ENCODE measurements at places on chromosomes 2 and 18. TPM values are rescaled to one million over a fixed set of nuclear protein-coding genes. Genes with fewer than 3 reads are reported as not detected.

- DNase-seq, result no peak
These were observed 164.3 kb downstream of the ZNF521 start for GRCh38 chr18:25187521-25188192.

DNA sequence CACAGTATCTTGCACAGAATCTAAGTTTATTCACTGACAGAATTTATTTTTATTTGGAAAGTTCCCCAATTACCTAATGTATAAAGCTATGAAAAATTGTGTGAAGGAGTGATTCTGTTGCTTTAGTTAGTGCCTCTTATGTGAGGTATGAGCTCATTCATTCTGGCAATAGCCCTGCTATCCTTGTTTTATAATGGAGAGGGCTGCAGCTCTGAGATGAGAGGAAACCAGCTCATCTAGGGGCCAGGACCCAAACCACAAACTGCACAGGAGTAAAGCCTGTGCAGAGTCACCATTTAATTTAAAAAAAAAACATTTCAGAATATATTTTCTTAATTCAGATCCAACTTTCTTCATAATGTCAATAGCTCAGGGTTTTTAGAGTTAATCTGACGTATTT, 383.0 kb downstream of the TMEM182 start:
- no peak for DNase-seq

DNA sequence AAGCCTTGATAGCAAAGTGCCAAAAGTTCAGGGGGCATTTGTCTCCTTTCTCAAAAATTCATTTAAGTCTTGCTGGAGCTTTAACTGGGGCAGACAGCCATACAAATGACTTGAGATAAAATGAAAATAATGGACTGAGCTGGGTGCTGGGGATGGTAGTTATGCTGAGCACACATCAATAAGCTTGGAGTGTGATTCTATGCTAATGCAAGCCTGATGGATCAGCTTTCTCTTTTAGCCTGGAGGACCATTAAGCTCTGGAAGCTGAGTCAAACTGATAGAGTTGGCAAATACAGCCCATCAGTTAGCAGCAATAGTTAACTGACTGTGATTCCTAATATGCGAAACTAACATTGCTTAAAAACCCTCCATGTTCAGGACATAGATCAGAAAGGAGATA, 98.0 kb downstream of the CAMKMT start:
- DNase-seq, result no peak

DNA sequence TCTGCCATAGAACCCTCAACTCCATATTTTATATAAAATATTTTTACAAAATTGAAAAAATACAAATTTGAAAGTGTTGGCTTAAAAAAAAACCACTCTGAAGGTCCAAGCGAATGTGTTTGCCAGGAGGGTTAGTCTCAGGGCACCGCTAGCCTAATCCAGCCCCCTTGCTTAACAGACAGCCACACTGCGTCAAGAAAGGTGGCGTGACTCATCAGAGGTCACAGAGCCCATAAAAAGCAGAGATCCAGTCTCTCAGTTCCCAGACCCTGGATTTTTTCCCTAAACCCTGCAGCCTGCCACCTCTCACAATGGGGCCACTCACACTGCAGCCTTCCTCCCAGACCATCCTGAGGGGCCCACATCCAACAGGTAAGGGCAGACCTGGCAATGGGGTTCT, 3.9 kb upstream of the TNS1 start:
- DNase-seq, result no peak

DNA sequence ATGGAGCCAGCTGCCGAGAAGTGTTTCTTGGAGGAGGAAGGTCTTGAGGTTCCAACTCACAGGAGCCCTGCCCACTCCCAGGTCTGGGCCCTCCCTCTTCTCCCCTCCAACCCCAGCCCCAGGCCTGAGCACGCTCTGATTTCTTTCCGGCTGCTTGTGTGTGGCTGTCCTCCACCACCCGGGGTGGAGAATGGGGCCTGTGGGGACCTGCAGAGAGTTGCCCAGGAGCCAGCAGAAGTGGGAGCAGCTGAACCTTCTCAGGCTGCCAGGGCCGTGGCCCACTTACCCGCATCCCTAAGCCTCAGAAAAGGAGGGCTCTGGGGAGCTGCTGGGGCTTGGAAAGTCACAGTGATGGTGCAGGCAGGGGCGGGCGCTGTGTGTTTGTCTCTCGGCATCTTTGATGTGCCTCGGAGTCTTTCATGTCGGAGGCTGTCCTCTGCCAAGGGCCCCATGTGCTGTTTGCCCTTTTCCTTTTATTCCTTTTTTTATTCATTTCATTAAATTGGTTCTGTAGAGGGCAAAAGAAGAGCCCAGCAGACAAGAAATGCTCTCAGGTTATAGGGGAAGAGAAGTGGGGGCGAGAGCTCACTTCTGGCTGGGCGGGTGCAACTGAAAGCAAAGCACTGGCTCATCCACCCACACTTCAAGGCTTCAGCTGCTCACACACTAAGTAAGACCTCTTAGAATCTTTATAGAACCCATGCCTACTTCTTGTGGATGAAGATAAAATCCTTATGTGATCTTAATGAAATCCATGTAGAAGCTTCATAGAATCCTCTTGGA, 52.5 kb downstream of the SDC1 start:
- no peak for DNase-seq

GRCh38 chr2:118611691-118612090, 235.8 kb downstream of the EN1 start:
- no peak for DNase-seq

Gene SPATA3
- polyA plus RNA-seq, result not detected

DNA sequence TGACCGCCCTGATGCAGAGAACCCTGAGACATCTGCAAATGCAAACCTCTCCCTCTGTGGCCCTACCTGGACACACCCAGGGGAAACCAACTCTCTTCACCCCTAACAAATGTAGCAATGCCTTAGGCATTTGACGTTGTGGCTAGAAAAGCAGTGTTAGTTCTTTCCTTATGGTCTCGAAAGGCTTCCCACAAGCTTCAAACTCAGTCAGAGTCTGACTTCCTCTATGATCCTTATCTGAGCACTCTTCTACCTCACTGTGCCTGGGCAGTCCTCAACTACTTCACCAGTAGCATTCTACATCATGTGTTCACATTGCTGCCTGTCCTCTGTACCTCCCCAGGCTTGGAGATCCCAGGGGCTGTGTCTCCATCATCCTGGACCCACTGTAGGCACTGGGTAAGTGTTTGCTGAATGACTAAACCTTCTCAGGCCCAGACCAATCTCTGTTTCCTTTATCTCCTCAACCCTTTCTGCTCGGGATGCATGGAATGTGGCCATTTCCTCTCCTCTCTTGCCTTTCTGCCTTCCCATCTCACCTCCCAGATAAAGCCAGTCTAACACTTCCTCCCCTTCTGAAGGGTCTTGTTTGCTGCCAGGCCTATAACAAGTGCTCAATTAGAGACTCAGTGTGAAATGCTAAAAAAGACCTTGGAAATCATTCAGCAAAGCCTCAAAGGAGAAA, 91.7 kb upstream of the ACAA2 start:
- no peak for DNase-seq

- DNase-seq, result no peak
These were observed 31.4 kb upstream of the IGFBP2 start for GRCh38 chr2:216601632-216602409.

Gene CNTNAP5
- 0.57 TPM for polyA plus RNA-seq

GRCh38 chr18:70132999-70133398, 72.5 kb downstream of the RTTN start:
- DNase-seq, result no peak

GRCh38 chr2:156657809-156658208, 221.6 kb downstream of the GPD2 start:
- no peak for DNase-seq

DNA sequence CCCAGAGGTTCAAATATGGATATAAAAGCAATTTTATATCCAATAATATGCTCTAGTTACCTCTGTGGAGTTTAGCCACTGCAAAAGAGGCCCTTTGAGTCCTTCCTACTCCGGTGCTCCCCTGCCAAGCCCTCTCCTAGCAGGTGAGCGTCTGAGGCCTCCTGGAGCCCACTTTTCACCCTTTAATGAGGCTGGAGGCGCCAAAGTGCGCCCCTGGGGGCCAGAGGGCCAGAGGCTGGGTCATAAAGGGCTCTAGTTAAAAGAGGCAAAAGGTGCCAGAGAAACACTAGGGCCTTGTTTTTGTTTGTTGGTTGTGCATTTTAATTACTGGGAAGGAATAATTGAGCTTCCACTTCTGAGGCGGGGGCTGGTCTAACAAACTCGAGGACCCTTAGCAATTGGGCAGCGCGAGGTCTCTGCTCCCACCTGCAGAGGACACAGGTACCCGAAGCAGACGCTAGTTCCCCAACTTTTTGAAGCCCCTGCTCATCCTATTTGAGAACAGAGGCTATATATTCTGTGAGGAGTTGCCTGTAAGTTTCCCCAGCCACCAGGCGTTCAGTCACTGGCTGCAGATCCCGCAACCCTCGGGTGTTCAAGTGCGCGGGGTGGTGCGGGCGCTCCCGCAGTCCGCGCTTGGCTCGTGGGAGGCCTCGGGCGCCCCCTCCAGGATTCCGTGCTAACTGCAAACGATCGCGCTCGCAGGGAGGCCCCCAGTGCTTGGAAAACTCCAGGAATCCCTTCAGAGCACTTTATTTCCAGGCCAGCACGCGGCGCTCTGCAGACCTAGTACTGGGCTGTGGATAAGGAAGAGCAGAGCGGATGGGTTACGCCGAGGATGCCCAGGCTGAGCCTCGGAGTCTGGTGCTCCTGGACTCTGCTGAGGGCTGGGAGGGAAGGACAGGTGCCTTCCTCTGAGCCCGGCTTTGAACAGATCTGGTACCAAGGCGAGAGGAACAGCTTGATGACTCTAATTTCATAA, 14.1 kb downstream of the MSGN1 start:
- peak; percentile 77 for DNase-seq
